Amygdala (tissue), 56 donors: ENCODE measurements at places on chromosomes 1 and 21.

DNA sequence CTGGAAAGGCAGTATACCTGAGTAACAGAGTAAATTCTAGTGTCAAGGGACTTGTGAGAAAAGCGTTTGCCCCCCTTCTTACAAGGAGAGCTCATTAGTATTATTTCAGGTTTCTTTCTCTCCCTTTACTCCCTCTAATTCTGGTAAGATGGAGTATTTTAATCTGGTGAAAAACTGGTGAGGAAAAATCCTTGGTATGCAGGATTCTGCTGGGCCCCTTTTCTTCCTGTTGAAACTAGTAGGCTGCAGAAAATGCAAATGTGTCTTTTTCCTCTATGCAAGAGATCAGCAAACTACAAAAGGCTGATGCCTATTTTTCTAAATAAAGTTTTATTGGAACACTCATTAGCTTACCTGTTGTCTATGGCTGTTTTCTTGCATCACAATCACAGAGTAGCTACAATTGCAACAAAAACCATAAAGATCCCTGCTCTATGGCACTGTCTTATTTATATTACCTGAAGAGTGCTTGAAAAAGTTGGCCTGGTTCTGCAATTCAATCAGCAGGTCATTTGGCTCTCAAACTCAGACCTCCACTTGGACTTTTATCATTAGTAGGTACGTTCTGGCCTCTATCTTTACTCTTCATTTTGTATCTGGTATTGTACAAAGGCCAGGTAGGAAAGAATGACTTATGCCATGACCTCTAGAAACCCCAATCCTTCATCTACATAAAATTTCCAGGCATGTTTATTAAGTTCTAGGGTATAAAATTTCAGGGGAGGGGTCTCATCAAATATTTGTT is 109.6 kb downstream of the AKT3 start:
- no peak for DNase-seq

DNA sequence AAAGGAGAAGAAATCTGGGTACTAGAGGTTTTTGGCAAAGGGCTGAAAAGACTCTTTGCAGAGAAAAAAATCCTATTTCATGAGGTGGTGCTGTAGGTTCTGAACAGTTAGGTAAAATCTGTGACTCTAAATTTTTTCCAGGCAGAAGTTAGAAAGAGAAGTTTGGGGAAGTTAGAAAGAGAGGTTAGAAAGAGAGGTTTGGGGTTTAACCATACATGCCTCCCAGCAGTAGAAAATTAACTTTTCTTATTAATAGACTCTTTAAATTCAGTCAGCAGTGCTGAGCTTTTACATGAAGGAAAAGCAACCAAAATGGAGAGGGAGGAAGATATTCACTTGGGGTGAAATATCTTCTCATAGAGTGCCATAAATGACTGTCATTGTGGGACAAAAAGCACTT is 12.2 kb downstream of the AMY1C start:
- DNase-seq: no peak

DNA sequence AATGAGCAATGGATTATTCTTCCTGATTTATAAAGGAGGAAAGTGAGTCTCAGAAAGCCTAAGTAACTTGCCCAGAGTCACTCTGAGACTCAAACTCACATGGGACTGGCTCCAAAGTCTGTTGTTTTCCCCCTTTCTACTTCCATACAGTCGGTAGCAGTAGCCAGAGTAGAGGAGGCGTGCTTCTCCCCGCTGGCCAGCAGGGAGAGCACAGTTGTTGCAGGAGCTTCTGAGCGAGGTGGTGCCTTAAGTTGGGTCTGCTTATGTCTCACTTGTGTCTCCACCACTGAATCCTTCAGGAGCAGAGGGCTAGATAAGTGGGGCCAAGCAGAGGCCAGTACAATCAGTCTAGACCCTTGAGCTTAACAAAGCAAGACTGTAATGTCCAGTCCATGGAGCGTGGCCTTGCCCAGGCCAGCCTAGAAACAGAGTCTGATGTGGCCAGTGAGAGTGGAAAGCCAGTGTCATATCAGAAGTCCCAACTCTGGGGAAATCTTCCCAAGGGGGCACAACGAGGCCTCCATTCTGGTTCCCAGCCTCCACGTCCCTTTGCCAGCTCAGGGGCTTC is 181.9 kb downstream of the ZSCAN20 start:
- DNase-seq: no peak

GRCh38 chr1:71583756-71584155 is 502.9 kb upstream of the ZRANB2 start:
- no peak for DNase-seq

GRCh38 chr1:247482747-247483146 is 24.8 kb upstream of the OR2B11 start:
- no peak for DNase-seq

DNA sequence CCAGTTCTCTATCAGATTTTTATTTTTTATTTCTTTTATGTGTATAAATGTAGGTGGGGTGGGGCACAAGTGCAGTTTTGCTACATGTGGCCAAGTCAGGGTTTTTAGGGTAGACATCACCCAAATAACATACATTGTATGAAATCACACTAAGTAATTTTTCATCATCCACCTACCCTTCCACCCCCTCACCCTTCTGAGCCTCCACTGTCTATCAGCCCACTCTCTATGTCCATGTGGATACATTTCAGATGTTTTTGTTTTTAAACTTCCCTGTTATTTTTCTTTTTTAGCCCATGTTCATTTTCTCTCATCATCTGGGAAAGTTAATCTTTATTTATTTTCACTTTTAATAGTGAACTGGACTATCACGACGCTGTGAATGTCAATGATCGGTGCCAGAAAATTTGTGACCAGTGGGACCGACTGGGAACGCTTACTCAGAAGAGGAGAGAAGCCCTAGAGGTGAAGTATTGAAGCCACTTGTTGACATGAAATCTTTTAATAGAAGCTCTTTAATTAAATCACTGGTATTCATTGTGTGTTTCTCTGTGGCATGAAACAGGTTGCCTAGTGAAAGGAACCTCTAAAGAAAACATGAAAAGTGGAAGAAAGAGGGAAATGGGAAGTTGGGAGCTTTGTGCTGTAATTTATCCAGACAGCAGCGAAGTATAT is 47.6 kb upstream of the MTR start:
- no peak for DNase-seq
